ENCODE measurements at places on chromosomes 1 and 21.

DNA sequence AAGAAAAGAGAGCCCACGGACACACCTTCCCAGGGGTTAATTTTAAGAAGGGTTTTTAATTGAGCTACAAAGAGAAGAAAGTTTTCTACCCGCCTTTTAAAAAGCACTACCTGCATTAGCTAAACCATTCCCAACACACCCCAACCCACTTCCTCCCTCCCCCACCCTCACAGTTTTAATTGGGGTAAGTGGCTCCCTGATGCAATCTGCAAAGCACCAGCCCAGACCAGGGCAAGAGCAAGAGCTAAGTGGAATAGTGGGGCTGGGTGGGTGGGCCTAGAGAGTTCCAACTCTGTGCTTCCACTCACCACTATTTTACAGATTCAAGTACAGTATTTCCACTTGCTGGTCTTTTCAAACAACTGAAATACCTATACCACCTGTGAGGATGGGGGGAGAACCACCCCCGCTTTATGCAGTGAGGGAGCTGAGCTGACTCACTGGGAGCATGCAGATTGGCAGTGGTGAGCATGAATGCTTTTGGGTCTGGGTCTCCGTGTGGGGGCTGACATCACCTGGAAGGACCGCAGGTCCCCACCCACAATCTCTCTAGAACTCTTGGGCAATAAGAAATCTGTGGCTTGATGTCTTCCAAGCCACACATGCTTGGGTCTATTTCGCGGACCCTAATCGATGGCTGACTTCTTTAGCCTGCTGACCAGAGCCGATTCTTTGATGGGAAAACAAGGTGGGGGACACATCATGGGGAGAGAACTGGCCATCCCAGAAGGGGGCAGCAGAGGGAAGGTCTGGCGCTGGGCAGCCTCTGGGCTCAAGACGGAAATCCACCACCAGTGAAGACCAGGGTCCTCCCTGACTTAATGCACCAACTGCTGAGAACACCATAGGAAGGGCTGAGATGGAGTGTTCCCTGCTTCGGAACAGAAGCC lies 95.5 kb downstream of the SSBP3 start:
- DNase-seq, result no peak

- peak; percentile 52 for DNase-seq
Measured at GRCh38 chr1:62391369-62391971, 45.4 kb upstream of the USP1 start.

GRCh38 chr1:231632119-231632518 lies 5.5 kb downstream of the DISC1 start:
- DNase-seq, result no peak

DNA sequence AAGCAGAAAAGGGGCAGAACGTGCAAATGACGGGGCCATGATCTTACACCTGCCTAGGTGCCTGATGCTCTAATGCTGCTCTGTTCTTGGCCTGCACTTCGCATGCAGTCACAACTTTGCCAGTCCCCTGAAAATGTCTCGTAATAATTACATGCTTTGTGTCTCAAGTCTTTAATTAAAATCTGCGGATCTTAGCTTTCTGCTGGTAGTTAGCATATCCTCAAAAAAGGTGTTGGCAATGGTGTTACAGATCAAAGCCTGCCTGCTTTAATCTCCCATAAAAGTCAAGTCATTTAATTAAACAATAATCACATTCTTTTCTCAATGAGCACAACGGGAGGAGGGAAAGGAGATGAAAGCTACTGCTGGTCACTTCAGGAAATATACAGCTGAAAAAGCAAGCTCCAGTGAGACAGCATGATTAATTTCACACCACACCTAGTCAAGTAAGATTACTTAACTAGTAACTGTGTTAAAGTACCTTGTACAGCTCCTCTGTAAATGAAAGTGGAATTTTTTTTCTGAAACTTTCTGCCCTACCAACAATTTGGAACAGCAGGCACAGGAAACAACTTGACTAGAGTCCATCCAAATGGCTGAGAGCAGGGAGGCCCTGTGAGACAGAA lies 45.8 kb downstream of the STX6 start:
- no peak for DNase-seq

- DNase-seq, result no peak
Measured at GRCh38 chr21:23725576-23725975, 1881.7 kb downstream of the MRPL39 start.

- DNase-seq, result no peak
Measured at GRCh38 chr1:74197255-74197654, 721 bp downstream of the LRRIQ3 start.

GRCh38 chr21:37532868-37533780 lies 166.6 kb downstream of the DYRK1A start:
- peak; percentile 31 for DNase-seq

DNA sequence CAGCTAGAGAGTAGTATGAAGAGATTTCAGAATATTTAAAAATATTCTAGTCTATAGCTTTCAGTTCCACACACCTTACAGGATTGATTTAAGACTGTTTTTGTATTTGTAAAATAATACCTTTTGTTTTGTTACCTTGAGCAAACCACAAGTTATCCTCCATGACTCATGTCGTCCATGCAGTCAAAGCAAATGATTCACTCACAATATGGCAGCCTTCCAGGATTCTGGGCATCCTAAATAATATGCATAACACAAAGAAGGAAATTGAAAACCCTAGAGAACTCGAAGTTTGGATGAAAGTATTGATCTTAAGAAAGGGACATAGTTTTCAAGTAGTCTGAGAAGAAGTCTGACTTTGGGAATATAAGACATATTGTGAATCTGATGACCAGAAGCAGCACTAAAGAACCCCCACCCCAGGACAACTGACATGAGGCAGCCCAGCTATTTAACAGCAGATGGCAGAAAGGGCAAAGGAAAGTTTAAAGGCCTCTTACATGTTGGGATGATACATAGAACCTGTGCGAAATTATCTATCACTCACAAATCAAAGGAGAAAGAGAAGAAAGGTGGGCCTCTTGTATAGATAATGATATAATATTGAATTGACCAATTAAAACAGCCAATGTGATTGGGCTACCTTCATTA lies 857.9 kb downstream of the BRINP3 start:
- DNase-seq, result no peak

- DNase-seq, result no peak
Measured at GRCh38 chr1:175536921-175537320, 206.5 kb downstream of the TNR start.

- no peak for DNase-seq
Measured at GRCh38 chr1:187871177-187871845, 1042.6 kb downstream of the PLA2G4A start.

DNA sequence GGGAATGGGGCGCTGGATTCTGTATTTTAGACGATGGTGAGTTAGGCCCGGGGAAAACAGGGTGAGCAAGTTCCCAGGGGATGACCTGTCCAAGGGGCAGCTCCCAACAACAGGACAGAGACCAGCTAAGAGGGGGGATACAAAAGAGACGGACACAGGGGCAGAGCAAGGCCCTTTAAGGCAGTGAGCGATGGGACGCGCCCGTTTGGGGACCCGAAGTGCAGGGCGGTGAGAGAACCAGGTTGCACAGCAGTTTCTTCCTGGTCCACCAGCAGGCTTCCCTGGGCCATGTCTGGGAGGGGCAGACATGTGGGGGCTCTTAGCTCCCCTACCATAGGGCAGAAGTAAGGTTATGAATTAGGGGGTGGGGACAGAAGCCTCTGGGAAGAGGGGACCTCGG lies 22.0 kb downstream of the INAVA start:
- DNase-seq, result no peak

DNA sequence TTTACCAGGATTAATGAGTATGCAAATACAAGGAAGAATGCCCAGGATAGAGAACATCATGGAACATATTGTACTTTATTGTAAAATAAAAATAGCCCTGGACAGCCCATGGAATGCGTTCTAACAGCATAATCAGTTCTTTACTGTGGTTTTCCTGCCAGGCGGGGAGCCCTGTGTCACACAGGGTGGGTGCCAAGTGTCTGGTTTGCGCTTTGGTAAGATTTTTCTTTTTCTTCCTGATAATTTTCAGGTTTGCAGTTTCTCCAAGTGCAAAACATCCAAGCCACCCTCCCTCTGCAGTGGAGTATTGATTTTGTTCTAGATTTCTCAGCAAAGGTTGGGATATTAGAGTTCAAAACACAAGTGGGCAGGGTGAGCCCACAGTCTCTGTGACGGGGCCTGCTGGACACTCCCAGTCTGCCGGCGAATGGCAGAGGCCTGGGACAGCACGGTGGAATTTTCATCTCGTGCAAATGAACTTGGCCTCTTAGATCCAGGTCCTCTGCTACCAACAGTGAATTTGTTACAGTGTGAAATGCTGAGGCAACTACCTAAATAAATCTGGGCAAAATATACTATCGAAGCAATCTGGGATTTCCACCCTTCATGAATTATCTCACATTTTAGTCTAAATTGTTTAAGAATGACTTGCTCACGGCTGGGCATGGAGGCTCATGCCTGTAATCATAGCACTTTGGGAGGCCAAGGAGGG lies 15.6 kb upstream of the KCNJ15 start:
- DNase-seq, result no peak

DNA sequence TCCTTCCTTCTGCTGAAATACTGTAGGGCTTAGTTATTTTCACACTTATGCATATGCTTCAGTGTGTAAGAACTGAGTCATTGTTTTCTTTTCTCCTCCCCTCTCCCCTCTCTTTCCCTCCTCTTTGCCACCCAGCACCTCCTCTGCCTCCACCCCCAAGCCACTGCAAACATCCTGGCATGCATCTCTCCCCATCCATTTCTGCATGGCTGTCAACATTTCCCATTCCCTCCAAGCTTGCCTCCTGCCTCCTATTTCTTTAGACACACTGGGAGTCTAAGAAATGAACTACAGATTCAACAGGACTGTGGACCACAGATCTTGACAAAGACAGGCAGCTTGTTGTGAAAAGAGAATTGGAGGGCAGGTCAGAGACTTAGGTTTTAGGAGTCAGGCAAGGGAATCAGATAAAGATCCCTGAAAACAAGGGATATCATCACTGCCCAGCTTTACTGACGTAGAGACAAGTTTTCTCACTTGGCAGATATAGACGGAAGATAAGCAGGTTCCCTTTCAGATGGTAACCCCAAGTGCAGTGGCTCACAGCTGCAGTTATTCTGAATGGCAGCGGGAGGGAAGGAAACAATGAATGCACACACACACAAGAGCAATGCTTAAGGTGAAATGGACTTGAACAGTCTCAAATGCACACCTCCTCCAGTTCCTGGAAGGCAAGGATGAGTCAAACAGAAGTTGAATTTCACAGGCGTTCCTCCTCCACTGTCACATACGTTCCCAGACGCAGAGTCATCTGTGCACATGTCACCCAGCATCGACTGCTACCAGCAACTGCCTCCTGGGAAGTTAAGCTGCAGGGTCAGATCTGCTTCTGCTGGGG lies 56.1 kb downstream of the HIVEP3 start:
- DNase-seq, result peak; percentile 68

GRCh38 chr1:206666954-206667665 lies 17.6 kb upstream of the MAPKAPK2 start:
- DNase-seq, result no peak

DNA sequence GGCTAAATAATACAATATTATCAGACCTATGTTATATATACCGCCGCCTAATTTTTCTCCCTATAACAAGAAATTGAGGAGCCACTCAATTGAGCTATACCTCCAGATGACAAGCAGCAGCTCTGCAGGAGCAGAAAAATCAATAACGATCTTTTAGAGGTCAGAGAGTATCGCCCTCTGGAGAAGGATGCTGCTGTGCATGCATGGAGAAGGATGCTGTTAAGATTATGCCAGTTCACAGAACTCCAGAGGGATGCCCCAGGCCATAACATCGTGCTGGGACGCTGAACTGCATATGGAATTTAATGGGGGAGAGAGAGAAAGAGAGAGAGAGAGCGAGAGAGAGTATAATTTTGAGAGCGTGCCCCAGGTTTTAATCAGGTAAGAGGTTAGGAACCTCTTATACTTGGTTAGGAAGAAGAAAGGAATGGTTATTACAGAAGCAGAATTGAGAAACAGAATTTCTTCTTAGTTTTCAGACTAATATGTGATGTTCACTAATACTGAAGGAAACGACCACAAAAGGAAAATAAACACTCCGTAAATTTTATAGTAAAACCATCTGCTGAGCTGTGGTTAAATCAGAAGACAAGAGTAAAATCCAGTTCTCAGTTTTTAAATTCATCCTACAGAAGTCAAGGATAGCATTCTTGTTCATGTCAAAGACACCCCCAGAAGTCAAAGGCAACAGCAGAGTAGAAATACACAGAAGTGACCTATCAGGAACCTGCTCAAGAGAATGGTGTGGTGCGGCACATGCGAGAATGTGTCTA lies 111.1 kb downstream of the SMYD2 start:
- no peak for DNase-seq

- DNase-seq, result no peak
Measured at GRCh38 chr21:16519036-16519435, 789.3 kb downstream of the USP25 start.

GRCh38 chr1:228986093-228986904 lies 251.0 kb downstream of the RHOU start:
- no peak for DNase-seq

DNA sequence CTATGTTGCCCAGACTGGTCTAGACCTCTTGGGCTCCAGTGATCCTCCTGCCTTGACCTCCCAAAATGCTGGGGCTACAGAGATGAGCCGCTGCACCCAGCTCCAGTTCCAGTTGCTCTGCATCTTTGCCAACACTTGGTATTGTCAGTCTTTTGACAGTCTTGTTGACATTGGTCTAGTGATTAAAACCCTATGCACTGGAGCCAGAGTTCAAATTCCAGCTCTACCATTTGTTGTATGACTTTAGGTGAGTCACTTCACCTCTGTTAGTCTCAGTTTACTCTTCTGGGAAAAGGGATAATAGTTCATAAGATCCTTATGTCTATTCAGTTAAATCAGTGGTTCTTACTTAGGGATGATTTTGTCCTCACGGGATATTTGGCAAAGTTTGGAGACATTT lies 32.9 kb upstream of the MED18 start:
- DNase-seq, result no peak

DNA sequence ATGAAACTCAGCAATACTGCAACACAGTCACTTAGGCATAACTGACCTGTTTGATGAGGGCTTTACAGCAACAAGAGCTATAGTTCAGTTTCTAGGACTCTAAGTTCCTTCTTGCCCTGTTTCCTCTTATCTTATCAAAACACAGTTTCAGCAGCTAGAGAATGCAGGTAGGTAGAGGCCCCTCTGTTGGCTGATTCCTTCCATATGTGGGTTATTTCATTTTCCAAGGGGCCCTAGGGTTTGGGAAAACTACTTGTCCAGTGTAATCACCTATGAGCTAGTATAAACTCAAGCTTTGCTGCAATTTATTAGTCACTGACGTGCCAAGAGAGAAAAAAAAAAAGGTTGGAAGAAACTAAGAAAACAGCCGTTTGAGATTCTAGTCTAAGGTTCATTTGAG lies 607.7 kb upstream of the USP24 start:
- no peak for DNase-seq

DNA sequence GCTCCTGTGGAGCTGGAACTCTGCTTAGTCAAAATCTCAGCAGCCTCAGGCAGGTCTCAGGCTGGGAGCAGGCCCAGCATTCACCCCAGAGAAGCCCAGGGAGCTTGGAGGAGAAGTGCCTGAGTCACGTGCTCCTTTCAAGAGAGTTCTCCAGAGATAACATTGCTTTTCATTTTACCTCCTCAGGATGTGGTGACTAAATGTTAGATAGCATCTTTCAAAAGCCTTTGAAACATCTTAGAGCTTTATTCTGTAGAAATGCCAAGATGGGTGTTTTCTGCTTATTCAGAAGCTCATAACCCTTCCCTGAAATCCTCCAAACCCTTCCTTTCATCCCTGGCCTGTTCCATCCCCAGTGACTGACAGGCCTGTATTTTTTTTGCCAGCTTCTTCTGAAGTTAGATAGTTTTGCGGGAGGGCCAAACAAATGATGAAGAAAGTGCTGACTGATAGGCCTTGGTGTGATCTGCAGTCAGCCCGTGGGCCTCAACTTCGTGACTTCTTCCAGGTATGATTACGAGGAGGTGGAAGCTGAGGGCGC lies 58.0 kb downstream of the PGM1 start:
- DNase-seq, result no peak

Measured in stimulated activated effector memory CD8-positive, alpha-beta T cell treated with anti-CD3 and anti-CD28 coated beads, Interleukin-12 subunit alpha, Interleukin-12 subunit beta, amount 100 ng/mL, for 72 hours (primary cell).